ENCODE measurements at places on chromosomes 3 and 15.

DNA sequence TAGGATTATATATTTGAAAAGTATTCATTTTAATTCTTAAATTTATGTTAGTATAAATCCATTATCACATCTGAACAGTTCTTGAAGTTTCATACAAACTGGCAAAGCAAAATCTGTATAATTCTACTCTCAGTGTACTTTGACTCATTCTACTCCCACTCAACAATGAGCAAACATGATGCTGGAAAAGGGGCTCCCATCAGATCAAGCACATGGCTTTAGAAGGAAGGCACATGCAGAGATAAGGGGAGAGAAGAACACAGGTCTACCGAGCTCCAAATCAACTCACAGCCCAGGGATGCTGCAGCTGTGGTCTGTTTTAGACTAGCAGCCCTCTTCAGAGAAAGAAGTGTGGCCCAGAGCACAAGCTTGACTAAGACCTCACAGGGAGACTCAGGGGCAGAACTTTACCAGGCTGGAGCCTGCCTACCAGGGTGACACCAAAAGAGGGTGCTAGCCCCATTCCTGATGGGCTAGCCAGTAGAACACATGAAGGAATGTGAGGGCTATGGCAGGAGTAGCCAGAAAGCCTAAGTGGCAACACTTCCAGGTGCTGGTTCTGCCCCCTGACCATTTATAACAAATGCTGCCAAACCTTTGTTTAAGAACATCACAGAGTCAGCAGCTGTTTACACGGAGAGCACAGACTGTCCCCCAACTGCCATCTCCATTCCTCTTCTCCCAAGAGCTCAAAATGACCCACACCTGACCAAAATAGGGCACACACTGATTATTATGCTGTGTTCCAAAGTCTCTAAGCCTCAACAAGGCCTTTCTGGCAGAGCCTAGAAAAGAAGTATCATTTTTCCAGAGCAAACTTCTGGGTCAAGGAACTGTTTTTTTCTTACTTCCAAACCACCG is 19.5 kb downstream of the SEC22C start:
- DNase-seq: no peak

DNA sequence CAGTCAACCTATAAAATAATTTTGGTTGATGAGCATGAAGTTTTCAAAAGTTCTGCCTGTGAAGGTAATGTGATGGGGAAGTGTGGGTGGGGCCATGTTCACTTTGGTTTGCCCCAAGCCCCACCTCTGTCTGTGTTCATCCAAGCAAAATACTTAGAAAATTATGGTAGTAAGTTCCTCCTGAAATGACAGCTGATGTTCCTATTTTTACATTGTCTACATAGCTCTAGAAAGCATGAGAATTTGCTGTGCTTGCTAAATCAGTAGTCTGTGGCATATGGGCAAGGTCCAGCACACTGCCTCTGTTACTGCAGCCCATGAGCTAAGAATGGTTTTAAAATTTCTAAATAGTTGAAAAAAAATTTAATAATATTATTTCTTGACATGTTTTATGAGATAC is 21.9 kb upstream of the CP start:
- DNase-seq: no peak

DNA sequence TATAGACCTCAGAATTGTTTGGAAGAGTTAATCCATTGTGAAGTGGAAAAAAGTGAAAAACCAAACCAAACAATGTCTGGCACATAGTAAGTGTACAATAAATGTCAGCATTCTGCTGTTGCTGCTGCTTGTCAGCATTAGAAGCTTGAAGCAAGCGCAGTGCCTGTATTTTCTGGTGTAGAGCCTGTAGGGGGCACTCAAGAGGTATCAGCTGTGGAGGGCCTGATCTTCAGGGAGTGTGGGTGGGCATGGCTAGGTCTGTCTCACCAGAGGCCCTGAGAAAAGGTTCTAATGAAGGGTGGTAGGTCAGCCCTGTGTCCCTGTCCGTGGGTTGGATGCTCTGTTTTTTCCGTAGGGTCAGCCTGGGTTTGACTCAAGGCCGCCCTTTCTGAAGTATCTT is 3.6 kb downstream of the ADAMTSL3 start:
- DNase-seq: no peak

- no peak for DNase-seq
Observed at GRCh38 chr3:16122661-16123060, 51.8 kb upstream of the GALNT15 start.

DNA sequence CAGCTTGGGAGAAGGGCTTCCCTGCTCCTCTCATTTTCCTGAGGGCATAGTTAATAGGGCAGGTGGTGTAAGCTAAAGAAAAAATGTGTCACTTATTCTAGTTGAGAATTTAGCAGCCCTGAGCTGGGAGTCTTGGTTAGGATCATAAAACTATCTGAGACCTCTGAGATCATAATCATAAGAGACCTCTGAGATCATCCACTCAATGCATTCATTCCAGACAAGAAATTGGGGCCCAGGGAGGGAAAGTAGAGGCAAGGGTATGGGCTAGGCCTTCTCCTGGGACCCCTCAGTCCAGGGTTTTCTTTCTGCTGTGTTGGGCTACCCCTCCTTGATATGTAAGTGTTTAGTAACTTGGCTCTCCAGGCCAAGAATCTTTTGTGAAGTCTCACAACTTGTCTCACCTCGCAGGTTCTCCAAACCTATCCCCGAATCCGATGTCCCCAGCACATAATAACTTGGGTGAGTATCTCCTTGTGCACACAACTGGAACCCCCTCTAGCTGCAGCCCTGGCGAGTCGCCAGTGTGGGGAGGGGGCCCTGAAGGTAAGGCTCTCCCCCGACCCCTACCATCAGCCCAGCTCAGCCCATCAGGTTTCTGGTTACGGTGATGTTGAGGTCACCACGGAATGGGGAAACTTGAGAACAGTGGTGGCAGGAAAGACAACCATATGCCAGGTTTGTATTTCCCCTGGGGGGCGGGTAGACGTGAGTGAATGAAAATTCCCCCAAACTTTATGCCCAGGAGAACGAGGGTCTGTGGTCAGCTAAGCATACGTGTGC is 84.1 kb downstream of the AAGAB start:
- DNase-seq: no peak

GRCh38 chr3:16589867-16590624 is 15.2 kb downstream of the DAZL start:
- DNase-seq: no peak

GRCh38 chr3:131221731-131222130 is 159.8 kb upstream of the NUDT16 start:
- DNase-seq: peak; percentile 88

DNA sequence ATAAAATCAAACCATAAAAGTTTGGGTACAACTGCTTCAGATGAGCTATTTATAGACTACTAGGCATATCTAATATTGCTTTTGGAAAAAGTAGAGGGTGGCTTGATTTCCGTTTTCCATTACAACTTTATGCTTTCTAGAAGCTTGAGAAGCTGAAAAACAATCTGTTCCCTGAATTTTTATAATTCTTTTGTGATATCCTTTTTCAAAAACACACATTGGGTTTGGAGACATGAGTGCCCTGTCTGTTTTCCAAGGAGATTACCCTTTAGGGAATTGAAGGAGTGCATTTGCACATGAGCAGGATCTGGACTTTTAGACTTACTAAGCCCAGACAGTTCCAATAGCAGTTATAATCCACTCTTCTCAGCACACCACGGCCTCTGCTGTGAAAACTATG is 49.5 kb upstream of the FILIP1L start:
- DNase-seq: no peak

DNA sequence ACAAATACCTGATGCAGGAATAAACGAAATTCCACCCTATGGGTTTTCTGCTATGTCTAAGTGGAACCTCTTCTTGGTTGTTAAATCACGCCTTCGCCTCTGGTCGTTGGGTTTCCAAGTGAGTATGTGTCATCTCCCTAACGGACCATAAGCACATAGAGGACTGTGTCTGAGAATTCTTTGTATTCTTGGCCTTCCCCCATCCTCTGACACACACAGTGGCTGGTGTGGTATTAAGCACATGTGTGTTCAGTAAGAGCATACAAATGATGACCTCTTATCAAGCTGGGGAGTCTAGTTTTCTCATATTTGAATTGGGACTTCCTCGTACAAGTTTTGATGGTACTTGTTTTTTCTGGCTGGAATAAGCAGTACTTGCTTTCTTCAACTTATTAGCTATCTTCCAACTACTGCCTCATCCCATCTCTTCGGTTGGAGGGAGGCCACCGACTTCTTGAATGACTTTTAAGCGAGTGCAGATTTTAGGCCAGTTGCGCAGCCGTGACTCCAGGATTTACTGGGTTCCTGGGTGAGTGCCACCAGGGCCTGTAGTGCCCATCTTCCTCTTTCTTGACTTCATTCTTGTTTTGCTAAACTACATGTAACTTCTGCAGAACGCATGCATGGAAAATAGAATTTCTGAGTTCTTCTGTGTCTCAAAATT is 240.2 kb downstream of the ADAMTS17 start:
- DNase-seq: no peak

GRCh38 chr3:126956866-126957650 is 25.9 kb upstream of the PLXNA1 start:
- no peak for DNase-seq

- DNase-seq: peak; percentile 79
Observed at GRCh38 chr15:38745126-38745525, 180.5 kb upstream of the RASGRP1 start.

DNA sequence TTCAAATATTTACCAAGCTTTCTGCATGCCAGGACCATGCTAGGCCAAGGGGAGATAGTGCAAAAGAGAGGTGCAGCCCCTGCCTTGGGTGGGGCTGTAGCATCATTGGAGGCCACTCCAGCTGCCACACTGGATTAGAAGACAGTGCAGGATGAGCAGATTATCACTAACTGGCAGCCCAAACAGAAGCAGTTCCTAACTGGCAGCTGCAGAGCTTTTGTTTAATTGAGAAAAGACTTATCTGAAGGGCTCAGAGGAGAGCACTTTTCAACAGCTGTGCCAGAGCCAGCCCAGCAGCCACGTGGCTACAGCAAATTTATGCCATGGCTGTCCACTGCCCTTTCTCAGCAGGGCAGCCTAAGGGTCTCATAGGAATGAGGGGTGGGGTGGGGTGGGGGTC is 13.5 kb upstream of the ACSBG1 start:
- DNase-seq: no peak

- DNase-seq: no peak
Observed at GRCh38 chr3:53545310-53545995, 51.0 kb downstream of the CACNA1D start.

- no peak for DNase-seq
Observed at GRCh38 chr3:47406762-47407149, 25.9 kb downstream of the PTPN23 start.

- no peak for DNase-seq
Observed at GRCh38 chr3:187242900-187243299, 45.6 kb downstream of the RTP1 start.

DNA sequence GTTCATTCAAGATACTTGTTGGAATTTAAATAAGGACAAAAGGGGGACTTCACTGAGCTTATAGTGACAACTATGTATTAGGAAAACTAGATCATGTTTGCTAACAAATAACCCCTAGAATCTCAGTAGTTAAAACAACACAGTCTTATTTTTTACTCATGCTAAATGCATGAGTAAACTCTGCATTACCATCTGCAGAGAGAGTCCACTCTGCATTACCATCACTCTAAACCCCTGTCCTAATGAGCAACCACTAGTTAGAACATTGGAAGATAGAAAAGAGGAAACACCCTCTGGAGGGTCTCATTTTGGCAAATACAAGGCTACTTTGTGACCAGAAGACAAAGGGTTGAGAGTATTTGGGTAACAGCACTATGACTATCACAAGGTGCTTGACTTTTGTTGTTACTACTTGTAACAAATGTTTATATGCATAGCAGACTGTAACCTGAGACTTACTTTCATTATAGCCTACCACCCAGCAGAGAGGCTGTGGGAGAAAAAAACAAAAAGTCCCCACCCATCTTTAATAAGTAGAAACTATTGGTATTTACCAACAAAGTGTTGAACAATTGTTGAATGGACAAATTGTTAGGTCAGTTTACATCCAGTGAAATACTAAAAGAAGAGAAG is 99.1 kb downstream of the OXSM start:
- DNase-seq: no peak

DNA sequence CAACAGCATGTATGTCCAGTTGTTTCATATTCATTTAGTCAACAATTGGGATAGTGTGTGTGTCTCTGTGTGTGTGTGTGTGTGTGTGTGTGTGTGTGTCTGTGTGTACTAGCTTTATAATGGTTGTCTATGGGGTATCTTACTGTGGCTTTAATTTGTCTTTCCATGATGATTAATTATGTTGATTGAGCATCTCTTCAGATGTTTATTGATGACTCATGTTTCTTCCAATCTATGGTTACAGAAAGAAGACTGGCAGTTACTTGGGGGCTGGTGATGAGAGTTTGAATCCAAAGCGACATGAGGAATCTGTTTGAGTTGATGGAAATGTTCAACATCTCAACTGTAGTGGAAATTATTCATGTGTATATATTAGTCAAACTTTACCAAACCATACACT is 440.1 kb downstream of the ZNF385D start:
- DNase-seq: no peak

DNA sequence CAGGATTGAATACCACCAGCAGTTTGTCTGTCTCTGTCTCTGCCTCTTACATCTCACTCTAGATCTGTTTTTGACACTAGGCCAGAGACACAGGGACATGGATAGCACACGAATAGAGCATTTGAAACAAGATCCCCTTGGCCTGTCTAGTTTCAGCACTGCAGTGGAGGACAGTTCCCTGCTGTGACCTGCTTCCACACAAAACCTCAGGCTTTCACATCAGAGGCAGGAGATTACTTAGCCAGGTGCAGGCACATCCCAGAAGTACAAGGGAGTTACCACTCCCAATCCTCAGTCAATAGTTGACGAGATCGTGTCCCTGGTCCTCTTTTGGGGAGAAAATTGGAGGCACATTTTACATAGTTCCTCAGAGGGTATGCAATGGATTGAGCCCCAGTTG is 34.0 kb upstream of the CCK start:
- DNase-seq: no peak

- DNase-seq: no peak
Observed at GRCh38 chr3:179000144-179000543, 71.5 kb downstream of the ZMAT3 start.

DNA sequence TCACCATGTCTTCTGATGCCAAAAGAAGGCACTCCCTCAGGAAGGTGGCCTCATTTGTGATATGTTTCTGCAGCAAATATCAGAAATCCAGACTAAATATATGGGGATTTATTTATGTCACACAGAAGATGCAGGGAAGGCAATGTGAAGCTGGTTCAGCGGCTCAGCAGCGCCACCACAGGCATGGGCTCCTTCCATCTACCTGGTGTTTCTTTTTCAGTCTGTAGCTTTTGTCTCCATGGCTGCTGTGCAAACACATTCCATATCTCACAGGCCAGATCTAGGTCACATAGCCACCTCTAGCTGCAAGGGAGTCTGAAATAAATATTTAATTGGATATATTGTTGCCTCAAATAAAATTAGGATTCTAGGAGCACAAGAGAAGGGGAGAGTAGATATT is 502.1 kb upstream of the IL12A start:
- DNase-seq: no peak

GRCh38 chr3:142040941-142041491 is 108.3 kb downstream of the TFDP2 start:
- no peak for DNase-seq

DNA sequence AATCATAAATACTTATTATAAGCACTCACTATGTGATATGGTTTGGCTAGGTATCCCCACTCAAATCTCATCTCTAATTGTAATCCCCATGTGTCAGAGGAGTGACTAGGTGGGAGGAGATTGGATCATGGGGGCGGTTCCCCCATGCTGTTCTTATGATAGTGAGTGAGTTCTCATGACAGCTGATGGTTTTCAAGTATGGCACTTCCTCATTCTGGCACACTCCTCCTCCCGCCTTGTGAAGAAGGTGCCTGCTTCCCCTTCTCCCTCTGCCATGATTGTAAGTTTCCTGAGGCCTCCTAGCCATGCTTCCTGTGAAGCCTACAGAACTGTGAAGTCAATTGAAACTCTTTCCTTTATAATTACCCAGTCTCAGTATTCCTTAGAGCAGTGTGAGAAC is 53.3 kb upstream of the CHMP2B start:
- DNase-seq: no peak
